Bronchial epithelial cell (primary cell): ENCODE measurements at places on chromosomes 6 and 20. TPM values are rescaled to one million over a fixed set of nuclear protein-coding genes. Genes with fewer than 3 reads are reported as not detected.

Gene DYNLT2
- total RNA-seq, result 1.0 and 1.1 TPM in 2 replicates

Gene ENPP1
- under 0.01 and 0.26 TPM in 2 replicates for total RNA-seq

DNA sequence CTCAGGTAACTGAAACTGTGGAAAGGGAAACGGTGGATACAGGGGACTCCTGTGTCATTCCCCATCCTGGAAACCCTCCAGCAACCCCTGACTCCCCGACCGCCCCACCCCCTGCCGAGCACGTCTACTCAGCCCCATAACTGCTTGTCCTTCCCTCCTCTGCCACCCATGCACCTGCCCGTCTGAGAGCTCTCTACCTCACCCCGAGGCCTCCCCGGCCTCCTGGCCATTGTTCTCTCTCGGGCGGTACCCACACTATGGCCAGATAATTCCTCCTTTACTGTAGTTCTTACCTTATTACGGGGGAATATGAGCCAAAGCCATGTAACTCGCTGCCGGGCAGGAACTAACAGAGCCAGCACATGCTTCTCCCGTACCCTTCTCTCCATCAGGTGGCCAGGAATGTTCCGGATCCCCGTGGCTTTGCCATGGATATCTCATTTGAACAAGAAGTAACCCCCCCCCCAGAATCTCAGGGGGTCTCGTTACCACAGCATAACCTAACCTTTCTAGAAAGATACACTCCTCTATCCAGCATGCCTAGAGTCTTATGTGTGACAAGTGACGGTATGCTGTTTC lies 4.8 kb upstream of the IRF4 start:
- no peak for DNase-seq

GRCh38 chr6:3272911-3273547 lies 14.3 kb downstream of the PSMG4 start:
- DNase-seq, result no peak

DNA sequence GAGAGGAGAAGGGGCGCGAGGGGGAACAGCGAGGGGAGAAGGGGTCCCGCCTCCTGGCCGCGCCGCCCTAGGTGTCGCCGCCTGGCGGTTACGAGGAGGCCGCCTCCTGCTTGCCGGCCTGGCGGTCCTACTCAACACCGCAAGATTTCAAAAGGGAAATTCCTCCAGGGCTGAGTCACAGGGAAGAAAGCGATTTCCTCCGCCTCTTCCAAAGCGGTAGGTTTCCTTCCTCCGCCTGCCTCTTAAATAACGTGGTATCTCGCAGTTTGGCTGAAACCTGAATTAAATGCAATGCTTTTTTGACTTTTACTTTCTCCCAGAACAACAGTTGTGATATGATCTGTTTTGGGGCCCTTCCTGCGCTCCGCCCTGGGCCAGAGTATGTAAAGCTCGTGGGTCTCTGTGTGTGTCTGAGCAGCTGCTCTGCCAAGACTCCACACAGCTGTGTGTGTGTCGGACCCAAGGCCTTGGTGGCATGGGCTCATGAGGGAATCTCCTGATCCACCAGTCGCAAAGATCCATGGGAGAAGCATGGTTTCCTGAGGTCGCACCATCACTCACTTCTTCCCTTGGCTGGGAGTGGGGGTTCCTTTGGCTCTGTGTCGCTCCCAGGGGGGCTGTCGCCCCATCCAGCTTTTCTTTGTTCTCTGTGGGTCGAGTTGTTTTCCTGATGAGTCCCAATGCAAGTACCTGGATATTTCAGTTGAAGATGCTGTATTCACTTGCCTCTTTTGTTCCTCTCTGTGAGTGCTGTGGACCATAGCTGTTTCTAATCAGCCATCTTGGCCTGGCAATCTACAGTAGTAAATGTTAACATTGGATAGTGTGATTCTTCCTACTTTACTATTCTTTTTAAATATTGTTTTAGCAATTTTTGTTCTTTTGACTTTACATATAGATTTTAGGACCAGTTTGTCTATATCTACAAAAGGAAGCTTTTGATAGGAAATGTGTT lies 31.6 kb upstream of the NOTCH4 start:
- peak; percentile 86 for DNase-seq

GRCh38 chr20:20205141-20205861 lies 153.0 kb downstream of the CFAP61 start:
- DNase-seq, result no peak

Gene SF3B5
- total RNA-seq, result 113 and 132 TPM in 2 replicates

- no peak for DNase-seq
Observed at GRCh38 chr6:104357928-104358327, 501.8 kb downstream of the HACE1 start.

- no peak for DNase-seq
Observed at GRCh38 chr6:20830576-20830975, 296.3 kb downstream of the CDKAL1 start.

Gene WFDC5
- 0.79 and 4.1 TPM in 2 replicates for total RNA-seq

Gene SLC35F1
- total RNA-seq, result not detected in 2 replicates

Gene ZSCAN31
- 12.1 and 41.9 TPM in 2 replicates for total RNA-seq

Gene RHAG
- not detected in 2 replicates for total RNA-seq

Gene SLC22A2
- total RNA-seq, result not detected in 2 replicates

DNA sequence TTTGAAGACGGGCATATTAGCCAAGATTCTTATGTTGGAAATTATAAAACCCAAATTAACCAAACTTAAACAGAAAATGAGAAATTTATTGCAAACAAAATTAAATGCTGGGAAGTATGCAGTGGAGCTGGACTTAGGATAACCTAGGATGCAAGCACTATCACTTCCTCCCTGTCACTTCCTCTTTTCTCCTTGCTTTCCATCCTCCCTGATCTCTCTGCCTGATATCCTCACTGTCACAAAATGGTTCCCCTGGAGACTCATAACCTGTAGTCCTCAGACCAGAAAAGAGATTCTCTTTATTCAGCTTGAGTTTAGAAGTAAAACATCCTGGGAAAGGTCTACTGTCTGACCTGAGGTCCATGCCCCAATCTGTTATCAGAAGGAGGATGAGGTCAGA lies 7.4 kb upstream of the KLHL32 start:
- DNase-seq, result no peak

Gene IMPG1
- total RNA-seq, result not detected in 2 replicates

Gene RIPPLY2
- not detected in 2 replicates for total RNA-seq

- no peak for DNase-seq
Observed at GRCh38 chr6:156839591-156840001, 62.4 kb downstream of the ARID1B start.

GRCh38 chr6:1950631-1951030 lies 294.8 kb downstream of the GMDS start:
- no peak for DNase-seq

DNA sequence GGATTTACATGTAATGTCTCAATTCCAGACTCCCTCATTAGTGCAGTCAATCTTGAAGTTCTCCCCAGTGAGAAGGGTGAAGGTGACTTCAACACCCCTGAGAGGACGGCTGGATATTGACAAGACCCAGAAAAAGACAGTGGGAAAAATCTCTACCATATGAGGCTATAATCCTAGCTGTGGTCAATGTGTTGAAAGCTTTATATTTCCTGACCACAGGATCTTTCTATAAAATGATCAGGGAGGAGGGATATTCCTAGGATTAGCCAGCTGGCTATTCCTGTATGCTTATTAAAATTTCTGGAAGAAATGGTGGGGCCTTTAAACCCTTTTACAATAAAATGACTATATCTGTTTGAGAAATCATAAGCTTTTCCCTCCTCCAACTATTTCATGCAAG lies 43.0 kb downstream of the TFAP2B start:
- DNase-seq, result no peak
